Stimulated activated CD4-positive, alpha-beta T cell treated with anti-CD3 and anti-CD28 coated beads, Interleukin-2, amount 100 ng/mL, for 24 hours (primary cell): ENCODE measurements at places on chromosomes 1 and 21.

- DNase-seq: no peak
These were observed 8.3 kb upstream of the RNF19B start for GRCh38 chr1:32972814-32973428.

DNA sequence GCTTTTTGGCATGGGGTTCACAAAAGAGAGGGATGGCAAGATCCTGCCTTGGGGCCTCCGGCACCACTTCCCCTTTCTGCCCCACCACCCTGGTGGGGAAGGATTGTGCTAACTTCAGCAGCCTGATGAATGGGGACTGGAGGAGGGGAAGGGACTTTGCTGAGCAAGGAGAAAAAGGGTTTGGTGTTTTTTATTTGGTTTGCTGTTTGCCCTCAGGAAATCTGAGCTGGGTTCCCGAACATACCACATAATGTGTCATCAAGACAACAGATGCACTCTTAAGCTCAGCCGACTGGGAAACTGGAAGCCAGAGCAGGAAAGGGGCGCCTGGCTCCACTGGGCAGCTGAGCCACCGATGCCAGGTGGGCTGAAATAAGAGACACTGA, 19.8 kb downstream of the OLFML2B start:
- DNase-seq: no peak

DNA sequence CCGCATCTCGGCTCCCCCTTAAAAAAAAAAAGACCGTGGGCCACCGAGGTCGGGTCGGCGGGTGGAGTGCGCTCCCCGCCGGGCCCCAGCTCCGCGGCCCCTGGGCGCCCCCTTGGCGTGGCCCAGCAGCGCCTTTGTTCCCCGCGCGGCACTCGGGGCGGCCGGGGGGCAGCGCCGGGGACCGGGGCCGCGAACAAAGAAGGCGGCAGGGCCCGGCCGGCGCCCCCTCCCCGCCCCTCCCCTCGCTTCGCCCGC, 571 bp downstream of the MARCKSL1 start:
- no peak for DNase-seq

- no peak for DNase-seq
These were observed 139.8 kb upstream of the ST6GALNAC5 start for GRCh38 chr1:76727520-76727919.

- DNase-seq: no peak
These were observed 59.5 kb upstream of the WLS start for GRCh38 chr1:68291688-68292384.

GRCh38 chr1:21902026-21903012, 34.8 kb downstream of the HSPG2 start:
- DNase-seq: no peak

DNA sequence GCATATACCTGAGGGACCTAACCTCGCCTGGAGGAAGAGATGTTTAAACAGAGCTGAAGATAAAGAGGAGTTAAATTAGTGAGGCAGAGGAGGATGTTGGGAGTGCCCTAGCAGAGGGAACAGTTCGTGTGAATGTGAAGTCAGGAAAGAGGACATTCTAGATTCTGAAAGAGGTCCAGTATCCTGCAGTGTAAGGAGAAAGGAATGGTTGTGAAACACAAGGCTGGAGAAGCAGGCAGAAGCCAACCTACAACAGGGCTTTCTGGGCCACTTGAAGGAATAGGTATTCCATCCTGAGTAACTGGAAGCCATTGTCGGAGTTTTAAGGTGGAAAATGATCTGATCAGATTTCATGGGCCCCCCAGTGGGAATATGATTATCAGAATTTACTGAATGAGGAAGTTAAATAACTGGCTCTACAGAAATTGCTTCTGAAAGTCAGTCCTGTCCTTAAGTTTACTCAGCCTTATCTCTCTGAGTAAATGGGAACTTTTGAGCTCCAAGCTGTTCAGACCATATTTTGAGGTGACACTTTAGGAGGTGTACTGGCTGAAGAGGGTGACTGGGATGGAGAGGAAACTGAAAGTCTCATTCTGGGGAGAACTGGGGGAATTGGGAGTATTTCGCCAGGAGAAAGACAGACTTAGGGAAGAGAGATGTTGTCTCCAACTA, 24.4 kb upstream of the FAAH start:
- DNase-seq: no peak

GRCh38 chr1:108817811-108818210, 39.1 kb downstream of the AKNAD1 start:
- DNase-seq: no peak
